Stimulated activated CD4-positive, alpha-beta T cell treated with anti-CD3 and anti-CD28 coated beads, Interleukin-15, amount 100 ng/mL, for 1 hour (primary cell): ENCODE measurements at places on chromosomes 13 and 19.

DNA sequence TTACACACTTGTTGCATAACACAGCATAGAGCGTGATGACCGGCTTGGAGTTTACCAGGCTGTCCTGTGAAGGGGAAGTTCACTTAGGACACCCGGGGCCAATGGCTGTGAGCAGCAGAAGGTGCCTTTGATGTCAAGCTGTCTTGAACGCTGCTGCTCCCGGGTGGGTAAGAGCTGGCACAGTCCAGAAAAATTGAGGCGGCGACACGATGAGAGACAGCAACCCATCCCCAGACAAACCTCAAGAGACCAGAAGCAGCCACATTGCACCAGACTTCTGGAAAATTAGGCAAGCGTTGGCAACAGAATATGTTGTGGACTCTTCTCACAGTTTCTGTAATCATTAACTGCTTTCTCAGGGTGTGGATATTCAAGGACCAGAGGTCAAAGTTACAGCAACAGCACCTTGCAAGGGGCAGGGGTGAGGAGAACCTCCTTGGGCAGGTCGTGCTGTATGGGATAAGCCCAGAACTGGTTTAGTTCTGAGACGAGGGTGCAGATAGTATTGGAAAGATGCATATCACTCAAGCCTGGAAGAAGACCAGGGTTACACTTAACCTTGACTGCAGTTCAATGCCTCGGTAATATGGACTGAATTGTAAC is 10.1 kb downstream of the NFILZ start:
- no peak for DNase-seq

DNA sequence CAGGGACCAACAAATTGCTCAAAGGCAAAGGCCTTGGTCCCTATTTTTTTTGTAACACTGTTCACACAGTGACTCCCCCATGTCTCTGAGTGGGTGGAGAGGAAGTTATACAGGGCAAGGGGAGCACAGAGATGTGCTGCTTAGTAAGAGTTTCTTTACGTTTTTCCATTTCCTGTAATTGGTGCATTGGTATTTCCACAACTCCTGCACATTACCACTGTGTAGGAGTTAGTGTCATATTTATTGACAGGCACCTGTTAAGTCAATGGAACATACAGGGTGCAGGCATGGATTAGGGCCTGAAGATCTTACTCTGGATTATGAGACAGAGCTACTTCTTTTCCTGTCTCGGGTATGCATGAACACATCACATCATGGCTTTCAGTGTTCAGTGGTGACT is 45.2 kb downstream of the SOX21 start:
- DNase-seq, result no peak

GRCh38 chr19:15934332-15935078 is at the start of gene CYP4F11:
Gene CYP4F11, minus strand, starts transcription at chr19:15934529. Its CDS starts 121 bp downstream, at chr19:15934408.
- no peak for DNase-seq

DNA sequence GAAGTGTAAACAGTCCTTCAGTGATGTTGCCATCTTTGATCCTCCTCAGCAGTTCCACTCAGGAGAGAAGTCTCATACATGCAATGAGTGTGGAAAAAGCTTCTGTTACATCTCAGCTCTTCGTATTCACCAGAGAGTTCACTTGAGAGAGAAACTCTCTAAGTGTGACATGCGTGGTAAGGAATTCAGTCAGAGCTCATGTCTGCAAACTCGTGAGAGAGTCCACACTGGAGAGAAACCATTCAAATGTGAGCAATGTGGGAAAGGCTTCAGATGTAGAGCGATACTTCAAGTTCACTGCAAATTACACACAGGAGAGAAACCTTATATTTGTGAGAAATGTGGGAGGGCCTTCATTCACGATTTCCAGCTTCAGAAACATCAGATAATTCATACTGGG is 7.7 kb downstream of the ZNF230 start:
- no peak for DNase-seq

DNA sequence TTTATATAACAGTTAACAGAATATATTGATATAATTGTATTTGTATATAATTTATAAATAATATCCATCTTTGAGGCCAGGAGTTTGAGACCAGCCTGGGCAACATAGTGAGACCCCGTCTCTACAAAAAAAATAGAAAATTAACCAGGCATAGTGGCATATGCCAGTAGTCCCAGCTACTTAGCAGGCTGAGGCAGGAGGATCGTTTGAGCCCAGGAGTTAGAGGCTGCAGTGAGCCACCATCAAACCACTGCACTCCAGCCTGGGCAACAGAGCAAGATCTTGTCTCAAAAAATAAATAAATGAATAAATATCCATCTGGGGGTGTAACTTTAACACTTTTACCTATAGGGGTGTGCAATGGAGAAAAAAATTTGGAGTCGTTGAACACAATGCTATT is 1.3 kb upstream of the SHFL start:
- DNase-seq, result no peak

DNA sequence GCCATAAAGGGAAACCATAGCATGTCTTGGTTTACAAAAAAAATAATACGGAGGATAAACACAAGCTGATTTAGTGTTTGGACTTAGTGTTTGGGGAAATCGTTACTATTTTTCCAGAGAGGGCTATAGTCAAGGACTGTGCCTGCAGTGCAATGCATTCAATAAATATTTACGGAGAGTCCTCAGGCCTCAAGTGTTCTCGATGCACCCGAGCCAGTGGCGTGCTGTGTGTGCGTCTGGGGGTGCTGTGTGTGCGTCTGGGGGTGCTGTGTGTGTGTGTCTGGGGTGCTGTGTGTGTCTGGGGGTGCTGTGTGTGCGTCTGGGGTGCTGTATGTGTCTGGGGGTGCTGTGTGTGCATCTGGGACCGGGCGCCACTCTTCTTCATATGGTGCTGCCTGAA is 71.7 kb upstream of the GTF3A start:
- no peak for DNase-seq

DNA sequence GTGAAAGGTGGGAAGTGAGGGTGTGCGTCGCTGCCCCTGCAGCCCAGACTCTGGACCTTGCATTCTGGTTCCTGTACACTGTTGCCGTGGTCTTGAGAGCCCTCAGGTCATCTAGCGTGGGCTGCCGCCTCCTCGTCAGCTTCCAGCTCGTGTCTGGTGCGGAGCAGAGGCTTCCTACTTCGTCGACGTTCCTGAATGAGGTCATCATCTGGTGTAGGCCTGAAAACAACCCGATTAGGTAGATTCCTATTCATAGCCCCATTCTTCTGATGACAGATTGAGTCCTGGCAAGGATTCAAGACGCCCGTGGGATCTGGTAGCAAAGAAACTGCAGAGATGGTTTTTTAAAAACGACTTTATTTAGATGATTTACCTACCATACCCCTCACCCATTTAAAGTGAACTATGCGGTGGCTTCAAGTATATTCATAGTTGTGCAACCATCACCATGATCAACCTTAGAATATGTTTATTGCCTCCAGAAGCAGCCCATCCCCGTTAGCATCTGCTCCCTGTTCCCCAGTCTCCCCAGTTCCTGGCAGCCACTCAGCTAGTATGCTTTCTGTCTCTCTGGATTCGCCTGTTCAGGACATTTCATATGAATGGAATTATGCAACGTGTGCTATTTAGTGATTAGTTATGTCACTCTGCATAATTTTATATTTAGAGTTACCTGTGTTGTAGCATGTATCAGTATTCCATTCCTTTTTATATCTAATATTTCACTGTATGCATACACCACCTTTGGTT is 13.8 kb downstream of the NAXD start:
- no peak for DNase-seq

DNA sequence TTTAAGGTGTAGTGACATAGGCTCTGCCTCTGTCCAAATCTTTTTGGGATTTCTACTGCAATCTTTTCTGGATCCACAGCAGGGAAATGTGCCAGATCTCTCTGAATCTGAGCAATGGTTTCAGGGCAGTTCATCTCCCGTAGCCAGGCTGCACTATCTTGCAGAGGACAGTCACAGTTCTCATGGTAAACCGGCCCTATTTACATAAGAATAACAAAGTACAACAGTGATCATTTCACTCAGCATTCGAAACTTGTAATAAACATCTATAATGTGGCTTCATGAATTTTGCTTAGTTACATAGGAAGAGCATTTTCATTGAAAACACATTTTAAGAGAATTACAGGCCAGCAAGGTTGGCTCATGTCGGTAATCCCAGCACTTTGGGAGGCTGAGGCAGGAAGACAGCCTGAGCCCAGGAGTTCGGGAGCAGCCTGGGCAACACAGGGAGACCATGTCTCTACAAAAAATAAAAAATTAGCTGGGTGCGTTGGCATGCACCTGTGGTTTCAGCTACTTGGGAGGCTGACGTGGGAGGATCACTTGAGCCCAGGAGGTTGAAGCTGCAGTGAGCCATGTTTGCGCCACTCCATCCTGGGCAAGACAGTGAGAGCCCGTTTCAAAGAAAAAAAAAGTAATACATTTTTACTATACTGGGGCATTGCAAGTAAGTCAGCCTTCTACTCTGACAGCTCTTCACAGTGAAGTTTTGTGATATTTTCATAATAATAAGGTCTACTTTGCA is 5.0 kb downstream of the POGLUT2 start:
- DNase-seq, result no peak

GRCh38 chr19:38288123-38288855 is 15.8 kb upstream of the C19orf33 start:
- no peak for DNase-seq

GRCh38 chr19:19033176-19033425 is 216 bp downstream of the SUGP2 start:
- no peak for DNase-seq
